Femur (tissue), 1 donor: ENCODE measurements at places on chromosomes 13 and 19.

DNA sequence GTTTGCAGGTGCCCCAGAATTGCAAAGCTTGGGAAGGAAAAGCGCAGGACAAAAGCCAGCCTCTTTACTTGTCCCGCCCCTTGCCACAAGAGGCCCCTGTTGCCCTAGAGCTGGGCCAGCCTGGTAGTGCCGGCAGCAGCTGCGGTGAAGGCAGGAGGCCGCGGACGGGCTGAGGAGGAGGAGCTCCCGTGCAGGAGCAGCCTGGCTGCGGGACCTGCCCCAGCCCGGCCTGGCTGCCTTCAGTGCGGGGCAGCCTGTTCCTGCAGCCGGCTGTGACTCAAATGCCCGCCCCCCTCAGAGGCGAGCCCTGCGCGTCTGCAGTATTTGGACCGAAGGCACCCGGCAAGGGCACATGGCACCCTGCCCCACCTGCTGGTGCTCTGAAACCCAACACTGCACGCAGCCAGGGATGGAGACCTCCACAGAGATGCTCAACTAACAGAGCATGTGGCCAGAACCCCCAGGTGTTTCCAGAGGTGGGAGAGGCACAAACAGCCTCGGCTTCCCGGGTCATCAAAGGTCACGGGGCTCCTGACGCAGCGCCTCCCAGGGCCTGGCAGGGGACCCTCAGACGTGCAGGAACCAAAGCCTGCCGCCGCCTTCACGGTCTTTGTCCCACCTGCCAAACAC lies 29.7 kb downstream of the NAXD start:
- DNase-seq, result peak; percentile 83

DNA sequence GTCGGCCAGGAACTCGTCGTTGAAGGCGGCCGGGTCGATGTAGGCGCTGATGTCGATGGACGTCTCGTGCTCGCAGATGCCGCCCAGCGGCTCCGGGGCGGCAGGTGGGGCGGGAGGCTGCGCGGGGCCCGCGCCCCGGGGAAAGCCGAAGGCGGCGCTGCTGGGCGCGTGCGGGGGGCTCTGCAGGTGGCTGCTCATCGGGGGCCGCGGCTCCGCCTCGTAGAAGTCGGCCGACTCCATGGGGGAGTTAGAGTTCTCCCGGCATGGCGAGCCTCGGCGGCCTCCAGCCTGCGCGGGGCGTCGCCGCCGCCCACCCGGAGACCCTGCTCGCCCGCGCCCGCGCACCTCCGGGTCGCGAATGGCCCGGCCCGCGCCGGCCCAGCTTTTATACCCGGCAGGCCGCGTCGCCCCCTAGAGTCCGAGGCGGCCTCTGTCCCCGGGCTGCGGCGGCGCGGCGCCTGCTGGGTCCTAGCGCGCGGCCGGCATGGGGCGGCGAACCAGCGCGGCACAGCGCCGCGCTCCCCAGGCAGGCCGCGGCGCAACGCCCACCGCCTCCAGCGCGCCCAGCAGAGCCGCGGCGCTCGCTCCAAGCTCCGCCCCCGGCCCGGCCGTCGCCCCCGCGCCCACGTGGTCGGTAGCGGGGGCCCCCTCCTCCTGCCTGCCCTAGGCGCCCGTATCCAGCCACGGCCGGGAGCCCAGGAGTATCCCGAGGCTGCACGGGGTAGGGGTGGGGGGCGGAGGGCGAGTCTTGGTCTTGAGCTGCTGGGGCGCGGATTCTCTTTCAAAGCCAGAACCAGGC lies at the start of gene CEBPA:
Gene CEBPA, minus strand, starts transcription at position 360 of the 799 bp plus-strand sequence. Its CDS starts 120 bp downstream, at position 240.
- peak; percentile 89 for DNase-seq

GRCh38 chr13:39506559-39507390 lies 96.2 kb downstream of the LHFPL6 start:
- DNase-seq, result no peak

- DNase-seq, result peak; percentile 74
Measured at GRCh38 chr19:16076958-16077611, 790 bp downstream of the TPM4 start.

DNA sequence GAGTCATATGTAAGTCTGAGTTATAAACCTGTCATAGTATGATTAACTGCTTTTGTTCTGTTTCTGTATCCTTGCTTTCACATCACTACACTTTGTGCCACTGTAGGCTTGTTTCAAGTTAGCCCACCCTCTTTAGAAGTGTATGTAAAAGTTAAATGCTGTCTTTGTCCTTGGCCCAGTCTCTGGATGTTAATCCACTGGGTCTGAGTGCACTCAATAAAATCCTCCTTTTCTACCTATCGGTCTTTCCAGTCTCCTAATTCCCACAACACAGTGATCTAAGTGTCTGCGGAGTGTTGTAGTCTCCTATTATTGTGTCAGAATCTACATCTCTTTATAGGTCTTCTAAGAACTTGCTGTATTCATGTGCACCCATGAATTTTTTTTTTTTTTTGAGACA lies 14.1 kb downstream of the ZNF429 start:
- DNase-seq, result no peak

GRCh38 chr13:87667686-87668085 lies 3.5 kb upstream of the SLITRK5 start:
- DNase-seq, result no peak

DNA sequence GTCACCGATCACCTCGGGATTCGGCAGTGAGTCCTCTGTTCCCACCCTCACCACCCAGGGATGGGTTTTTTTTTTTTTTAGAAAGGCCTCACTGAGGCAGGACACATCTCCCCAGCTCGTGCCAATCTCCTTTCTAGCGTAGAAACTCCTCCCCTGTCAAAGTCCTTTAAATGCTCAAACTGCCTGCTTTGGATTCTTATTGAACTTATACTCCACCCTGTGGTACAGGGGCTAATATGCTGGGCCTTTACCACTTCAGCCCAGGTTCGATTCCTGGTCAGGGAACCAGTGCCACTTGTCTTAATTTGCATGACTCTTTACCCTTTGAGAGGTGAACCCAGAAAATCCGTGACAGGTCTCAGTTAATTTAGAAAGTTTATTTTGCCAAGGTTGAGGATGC lies 8.3 kb upstream of the ZNF14 start:
- no peak for DNase-seq

GRCh38 chr13:111646456-111646855 lies 326.0 kb downstream of the TEX29 start:
- DNase-seq, result no peak
